ENCODE measurements at places on chromosomes 12 and 14.

DNA sequence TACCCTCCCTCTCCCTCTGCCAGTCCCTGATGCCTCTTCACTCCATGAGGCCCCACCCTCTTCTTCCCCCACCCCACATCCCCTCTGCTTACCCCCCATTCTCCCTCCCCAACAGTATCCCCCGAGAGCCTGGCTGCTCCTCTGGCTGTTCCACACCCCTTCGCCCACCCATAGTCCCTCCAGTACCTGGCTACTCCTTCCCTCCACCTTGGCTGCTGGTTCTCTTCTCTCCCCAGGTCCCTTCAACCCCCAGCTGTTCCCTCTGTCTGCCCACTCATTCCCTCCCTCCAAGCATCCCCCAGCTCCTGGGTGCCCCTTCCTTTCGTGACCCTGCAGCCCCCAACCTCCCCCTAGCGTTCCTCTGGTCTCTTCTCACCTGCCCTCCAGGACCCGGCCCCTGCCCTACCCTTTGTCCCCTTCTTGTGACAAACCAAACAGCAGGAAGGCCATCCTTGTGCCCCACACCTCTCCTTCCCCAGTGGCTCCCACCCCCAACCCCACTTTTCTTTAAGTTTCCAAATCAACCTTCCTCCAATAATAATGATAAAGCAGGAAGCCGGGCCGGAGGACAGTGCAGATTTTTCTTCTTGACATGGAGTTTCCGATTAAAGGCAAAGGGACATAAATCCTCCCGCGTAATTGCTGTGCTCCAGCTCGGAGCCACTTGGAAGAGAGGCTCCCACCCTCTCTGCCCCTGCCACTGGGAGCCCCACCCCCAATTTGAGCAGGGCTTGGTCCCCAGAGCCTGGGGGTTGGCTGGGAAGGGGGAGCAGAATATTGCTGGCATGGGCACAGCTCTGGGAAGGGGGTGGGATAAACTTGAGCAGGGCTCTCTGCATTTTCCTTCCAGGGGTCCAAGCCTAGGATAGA lies 40.0 kb downstream of the SMUG1 start:
- DNase-seq: no peak

DNA sequence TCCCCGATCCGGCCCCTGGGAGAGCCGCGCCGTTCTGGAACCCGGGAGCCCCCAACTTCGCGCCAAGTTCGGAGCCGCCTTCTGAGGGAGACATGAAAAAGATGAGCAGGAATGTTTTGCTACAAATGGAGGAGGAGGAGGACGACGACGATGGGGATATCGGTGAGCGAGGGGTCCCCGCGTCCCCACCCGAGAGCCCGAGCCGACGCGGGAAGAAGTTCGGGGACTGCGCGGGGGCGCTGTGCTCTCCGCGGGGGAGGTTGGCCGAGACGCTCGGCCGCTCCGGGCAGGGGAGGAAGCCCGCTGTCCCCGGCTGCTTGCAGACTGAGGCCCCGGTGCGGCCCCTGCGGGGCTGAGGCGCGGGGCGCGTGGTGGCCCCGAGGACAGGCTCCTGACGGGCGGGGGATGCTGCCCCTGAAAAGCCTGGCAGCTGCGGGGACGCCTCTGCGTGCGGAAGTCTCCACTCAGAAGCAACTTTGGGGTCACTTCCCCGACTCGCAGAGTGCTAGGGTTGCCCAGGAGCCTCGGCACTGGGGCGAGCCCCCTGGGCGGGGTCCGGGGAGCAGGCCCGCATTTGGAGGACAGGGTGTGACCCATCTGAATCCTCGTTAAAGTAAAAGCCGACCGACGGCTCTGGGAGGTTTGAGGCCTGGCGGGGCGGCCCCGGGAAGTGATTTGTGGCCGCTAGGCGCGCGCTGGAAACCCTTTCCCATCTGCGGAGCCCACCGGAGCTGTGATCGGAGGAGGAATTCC lies 511 bp downstream of the ANO6 start:
- no peak for DNase-seq

DNA sequence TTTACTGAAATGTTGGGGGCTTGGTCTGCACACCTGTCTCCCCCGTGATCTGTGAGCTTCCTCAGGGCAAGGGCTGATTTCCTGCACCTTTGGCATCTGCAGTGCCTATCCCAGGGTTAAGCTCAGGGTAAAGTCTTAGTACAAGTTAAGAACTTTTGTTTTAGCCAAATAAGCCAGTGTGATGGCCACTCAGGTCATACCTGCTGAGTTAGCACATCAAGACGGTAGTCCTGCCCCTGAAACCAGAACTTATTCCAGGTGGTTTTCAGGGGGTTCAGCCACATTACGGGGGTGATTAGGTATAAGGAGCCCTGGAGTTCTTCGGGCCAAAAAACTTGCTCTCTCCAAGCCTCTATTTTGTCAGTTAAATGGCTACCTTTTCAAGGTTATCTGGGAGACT lies 21.6 kb upstream of the CHST11 start:
- no peak for DNase-seq

GRCh38 chr12:89450907-89451306 lies 73.7 kb downstream of the GALNT4 start:
- DNase-seq: no peak

GRCh38 chr14:34678735-34679134 lies 35.7 kb downstream of the CFL2 start:
- no peak for DNase-seq

- peak; percentile 29 for DNase-seq
Observed at GRCh38 chr12:1836854-1837421, 16.6 kb downstream of the LRTM2 start.

DNA sequence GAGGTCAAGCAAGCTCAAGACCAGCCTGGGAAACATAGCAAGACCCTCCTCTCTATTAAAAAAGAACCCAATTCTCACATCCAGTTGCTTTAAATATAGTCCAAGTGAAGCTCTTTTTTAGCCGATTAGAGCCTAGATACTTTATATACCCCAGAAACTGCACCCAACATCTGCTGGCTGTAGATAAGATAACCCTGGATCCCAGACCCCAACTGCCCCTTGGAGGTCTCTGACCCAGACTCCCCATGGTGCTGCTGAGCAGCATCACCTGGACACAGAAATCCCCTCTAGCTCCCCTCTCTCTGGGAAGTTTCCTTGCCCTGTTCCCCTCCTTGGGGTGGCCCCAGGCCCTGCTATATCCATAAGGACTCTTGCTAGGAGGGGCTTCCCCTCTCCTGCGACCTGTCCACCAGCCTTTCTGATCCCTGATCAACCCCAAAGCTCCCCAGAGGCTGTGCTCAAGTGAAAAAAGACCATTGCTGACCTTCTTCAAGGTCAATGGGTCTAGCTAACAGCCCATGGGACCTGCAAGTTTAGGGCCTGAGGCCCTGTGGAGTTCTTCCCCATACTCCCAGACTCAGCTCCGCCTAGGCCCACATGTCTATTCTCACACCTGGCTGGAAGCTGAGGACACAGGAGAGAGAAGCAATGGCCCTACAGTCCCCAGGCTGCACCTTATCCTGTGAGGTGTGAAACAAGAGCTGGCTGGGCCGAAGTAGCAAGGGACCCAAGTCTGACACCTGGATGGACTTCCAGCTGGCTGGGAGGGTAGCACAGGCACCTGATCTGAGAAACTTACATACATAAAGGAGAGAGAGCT lies 56.2 kb downstream of the ARL6IP4 start:
- no peak for DNase-seq

- DNase-seq: peak; percentile 2
Observed at GRCh38 chr14:82642425-82642824, 1108.8 kb upstream of the SEL1L start.

- no peak for DNase-seq
Observed at GRCh38 chr12:93390031-93390430, 12.3 kb downstream of the NUDT4 start.

Measured in anterior cingulate cortex (tissue), 58 donors.